ENCODE measurements at places on chromosomes 2 and 18.
A peak's percentile ranks its signal among the peaks of the same experiment; 100 is the strongest.

GRCh38 chr2:237967463-237967951 is 693 bp downstream of the UBE2F start:
- peak; percentile 9 for DNase-seq

- DNase-seq = peak; percentile 5
Observed at GRCh38 chr18:6885992-6886796, 156.7 kb downstream of the ARHGAP28 start.

DNA sequence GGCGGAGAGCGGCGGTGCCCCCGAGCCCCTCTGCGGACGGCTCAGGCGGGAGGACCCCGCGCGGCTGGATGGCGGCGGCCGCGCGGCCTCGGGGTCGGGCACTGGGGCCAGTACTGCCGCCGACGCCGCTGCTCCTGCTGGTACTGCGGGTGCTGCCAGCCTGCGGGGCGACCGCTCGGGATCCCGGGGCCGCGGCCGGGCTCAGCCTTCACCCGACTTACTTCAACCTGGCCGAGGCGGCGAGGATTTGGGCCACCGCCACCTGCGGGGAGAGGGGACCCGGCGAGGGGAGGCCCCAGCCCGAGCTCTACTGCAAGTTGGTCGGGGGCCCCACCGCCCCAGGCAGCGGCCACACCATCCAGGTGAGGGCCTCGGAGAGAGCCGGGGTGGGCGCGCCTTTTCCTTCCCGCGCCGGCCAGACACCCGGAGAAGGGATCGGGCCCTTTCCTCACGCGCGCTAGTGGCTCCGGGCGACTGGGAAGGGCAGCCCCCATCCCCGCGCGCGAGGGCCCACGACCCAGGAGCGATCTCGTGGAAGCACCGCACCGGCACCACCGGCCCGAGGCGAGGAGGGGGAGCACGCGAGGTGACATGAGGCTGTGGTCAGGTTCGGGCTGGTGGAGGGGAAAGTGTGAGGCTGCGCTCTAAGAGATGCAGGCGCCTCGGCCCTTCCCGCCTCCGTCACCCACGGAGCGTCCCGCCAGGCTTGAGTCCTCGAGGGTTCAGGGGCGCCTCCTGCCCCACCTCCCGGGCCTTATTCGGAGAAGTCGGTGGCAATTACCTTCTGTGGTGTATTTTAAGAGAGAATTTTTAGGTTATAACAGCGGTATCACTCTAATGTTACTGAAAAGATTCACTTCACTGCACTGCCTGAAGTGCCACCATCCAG is 607 bp downstream of the LAMA3 start:
- DNase-seq = no peak

DNA sequence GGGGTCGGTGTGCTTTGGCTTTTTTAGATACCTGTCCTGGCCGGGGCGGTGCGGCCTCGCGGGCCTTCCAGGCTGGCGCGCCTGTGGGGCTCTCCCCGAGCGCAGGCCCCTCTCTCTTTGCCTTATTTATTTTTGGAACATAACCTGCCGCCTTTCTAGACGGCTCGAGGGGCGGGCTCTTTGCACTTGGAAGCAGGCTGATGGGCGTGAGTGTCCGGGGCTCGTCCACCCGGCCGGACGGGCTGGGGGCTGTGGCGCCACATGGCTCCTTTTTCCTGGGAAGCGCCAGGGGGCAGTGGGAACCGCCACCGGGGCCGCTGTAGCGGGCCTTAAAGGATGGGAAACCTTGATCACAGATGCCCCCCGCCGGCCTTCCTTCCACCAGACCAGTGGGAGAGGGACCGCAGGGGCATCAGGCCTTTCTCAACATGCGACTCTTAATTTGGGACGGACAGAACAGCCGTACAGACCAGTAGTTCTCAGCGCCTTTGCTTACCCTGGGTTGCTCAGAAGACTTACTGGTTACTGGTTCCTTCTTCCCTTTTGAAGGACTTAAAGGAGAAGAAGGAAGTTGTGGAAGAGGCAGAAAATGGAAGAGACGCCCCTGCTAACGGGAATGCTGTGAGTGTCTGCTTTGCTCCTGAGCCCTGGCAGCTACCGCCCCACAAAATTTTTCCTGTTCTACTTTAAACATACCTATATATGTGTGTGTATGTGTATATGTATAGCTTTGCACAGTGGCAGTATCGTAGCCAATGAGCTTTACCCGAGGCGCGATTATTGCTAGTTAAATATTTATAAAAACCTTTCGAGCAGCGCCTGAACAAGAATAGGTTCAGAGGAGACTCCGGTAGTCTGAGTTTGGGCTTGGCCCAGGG is 2.7 kb downstream of the PTMA start:
- no peak for DNase-seq

GRCh38 chr2:163370169-163370886 is 365.5 kb downstream of the FIGN start:
- DNase-seq = no peak

DNA sequence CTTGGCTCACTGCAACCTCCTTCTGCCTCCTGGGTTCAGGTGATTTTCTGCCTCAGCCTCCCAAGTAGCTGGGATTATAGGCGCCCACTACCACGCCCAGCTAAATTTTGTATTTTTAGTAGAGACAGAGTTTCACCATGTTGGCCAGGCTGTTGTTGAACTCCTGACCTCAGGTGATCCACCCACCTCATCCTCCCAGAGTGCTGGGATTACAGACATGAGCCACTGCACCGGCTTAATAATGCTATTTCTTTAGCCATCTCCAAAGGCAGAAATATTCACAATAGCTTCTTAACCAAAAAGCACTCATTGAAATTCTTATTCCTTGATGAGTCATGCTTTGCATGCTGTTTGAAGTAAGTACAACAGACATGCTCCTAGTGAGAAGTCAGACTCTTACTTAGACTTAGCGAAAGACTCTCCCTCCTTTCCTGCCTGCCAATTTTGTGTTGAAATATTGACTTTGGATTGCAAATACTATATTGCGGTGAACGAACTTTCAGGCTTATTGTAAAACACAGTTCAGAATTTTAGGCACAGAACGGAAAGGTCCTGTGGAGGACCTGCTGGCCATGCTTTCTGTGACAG is 4.4 kb downstream of the ACTR3 start:
- DNase-seq = no peak

- DNase-seq = no peak
Observed at GRCh38 chr2:24050041-24050979, 769 bp downstream of the FKBP1B start.

- peak; percentile 4 for DNase-seq
Observed at GRCh38 chr2:183081911-183082310, 3.4 kb downstream of the DUSP19 start.

DNA sequence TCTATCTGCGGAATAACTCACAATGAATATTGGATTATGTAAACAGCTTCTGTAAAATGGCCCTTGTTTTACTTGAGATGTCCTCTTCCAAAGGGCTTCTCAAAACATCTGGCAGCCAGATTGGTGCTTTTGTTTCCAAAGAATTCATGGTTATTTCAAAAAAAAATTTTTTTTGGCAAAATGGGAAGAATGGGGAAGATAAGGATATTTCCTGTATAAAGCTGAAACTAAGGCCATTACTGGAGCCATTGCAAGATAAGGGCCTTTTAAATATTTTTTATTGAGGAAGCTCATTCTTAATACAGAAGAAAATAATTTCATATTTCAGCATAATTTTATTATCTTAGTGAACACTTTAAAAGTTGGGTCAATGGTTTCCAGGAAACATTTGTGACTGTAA is 259.1 kb downstream of the GALNT13 start:
- DNase-seq = no peak

GRCh38 chr2:217160978-217161973 is 301.4 kb upstream of the TNP1 start:
- DNase-seq = no peak
